Activated naive CD4-positive, alpha-beta T cell treated with anti-CD3 and anti-CD28 coated beads, Interleukin-2, amount 50 U/mL, for 16 hours (primary cell): ENCODE measurements at places on chromosomes 4 and X.

GRCh38 chr4:181202240-181202639 lies 1041.0 kb upstream of the TENM3 start:
- DNase-seq: no peak

- no peak for DNase-seq
Observed at GRCh38 chr4:128751354-128751753, 58.1 kb upstream of the JADE1 start.

- DNase-seq: peak; percentile 65
Observed at GRCh38 chrX:130091980-130092522, 18.2 kb downstream of the ELF4 start.

DNA sequence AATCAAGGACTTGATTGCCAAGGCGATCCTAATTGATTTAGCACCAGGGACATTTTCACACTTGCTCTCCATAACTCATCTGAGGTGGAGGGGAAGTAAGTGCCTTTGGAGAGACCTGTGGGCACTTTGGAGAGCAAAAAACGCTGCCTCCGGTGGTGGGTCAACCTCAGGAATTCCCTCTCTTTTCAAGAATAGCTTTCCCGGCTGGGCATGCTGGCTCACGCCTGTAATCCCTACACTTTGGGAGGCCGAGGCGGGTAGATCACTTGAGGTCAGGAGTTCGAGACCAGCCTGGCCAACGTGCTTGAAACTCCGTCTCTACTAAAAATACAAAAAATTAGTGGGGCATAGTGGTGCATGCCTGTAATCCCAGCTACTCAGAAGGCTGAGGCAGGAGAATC lies 49.2 kb downstream of the PRPS1 start:
- no peak for DNase-seq

DNA sequence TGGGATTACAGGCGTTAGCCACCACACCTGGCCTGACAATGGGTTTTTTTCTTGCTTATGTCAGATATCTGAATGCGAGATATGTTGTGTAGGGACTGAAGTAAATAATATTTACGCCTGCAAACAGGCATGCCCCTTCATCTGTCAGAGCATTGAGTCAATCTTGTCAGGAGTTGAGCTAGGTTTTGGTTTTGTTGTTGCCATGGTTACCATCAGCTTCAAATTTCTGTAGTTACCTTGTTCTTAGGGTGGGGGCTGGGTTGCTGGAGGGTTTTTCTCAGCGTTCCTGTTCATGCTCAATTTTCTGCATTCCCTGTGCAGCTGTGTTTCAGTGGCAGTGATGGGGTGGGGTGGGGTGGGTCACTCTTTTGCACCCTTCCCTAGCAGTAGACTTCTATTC lies 14.5 kb downstream of the MRPL1 start:
- DNase-seq: no peak

GRCh38 chr4:62898115-62898514 lies 1511.1 kb downstream of the TECRL start:
- DNase-seq: no peak

DNA sequence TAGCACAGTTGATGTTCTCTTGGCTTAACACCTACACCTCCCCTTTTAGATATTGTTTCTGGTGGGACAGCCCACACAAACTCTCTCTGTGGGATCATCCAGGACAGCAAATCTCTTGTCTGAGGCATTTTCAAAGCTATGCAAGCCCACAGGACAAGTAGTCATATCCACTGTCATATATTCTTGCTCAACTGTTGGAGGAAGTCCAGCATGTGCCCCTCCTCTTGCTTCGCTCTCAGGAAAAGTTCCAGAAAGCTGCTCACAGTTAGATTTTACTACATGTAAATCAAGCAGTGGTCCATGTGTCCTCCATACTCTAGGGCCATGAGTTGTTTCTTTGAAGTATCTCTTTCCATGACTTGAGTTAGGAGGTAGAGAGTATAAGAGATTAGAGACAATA lies 260.7 kb downstream of the INPP4B start:
- no peak for DNase-seq

GRCh38 chr4:148367756-148368155 lies 74.5 kb downstream of the NR3C2 start:
- no peak for DNase-seq

DNA sequence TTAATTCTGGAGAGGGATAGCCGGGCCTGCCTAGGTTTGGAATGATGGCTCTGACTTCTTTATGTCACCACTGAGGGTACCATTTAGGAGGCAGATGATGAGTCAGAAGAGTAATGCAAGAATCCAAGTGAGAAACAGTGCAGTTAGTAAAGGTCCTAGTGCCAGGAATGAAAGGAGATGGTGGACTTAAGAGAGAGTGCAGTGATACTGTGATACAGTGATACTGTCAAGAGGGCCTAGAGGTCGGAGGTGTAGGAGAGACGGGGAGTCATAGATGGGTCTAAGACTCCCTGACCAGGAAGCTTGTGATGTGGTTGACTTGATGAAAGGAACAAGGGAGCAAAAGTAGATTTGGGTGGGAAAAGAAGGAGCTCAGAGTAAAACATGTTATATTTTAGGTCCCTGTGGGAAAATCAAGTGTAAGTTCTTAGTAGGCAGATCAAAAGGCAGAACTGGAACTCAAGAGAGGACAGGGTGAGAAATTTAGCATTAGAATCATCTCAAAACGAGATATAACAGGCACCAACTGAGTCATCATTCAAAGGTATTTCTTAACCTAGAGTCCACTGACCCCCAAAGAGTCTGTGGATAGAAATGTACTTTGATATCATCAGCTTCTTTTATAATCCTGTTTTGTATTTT lies 85.0 kb downstream of the NFKB1 start:
- no peak for DNase-seq

GRCh38 chr4:170035231-170035630 lies 9.0 kb upstream of the MFAP3L start:
- no peak for DNase-seq

GRCh38 chrX:23871905-23872546 lies 35.7 kb downstream of the APOO start:
- no peak for DNase-seq

DNA sequence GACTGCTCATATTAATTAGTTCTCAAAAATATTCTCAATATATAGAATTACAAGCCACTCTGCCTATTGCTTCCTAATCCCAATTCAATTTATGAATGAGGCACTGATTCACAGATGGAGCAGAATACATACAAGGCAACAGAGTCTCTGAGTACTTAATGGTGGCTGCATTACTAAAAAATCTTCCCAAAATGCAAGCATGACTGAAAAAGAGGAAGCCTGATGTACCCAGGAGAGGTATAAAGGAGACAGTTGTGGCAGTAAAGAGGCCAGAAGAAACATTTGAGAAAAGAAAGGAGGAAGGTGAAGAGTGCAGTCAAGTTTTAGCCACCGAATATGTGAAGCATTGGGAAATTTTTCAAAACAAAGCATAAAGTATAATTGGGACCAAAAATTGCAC lies 163.2 kb upstream of the INTU start:
- no peak for DNase-seq

DNA sequence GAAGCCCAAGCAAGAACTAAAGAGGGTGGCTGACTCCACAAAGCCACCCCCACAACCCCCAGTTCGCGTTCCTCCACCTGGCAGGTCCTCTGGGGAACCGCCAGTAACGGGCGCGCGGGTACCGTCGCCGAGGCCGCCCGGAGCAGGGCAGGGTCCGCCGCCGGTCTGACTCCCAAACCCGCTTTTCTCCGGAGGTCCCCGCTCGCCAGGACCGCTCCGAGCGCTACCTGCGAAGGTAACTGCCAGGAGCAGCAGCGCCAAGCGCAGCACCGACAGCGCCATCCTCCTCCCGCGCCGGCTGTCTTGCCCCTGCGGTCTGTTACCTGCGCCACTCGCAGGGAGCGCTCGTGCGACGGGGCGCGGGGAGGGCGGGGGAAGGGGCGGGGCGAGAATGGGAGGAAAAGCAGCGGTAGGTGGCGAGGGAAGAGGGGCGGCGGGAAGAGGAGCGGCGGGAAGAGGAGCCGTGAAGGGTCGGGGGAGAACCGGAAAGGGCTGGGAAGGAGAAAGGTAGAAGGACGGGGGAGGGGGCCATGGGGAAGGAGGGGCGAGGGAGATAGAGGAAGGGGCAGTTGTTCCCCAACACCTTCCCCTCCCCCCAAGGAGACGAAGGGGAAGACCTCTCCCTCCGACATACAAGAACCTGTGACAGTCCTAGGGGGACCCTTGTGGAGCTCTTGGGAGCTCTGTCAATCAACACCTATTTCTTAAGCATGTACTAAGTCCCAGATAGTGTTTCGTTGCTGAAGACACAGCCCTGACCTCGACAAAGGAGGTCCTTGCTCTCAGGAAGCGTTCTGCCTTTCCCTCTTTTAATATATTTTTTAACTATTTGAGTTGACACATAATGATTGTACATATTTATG lies at the start of gene SPINK2:
Gene SPINK2 (minus strand): TSS at position 321 of the 863 bp plus-strand sequence. CDS start 39 bp downstream, at position 282.
- peak; percentile 73 for DNase-seq

DNA sequence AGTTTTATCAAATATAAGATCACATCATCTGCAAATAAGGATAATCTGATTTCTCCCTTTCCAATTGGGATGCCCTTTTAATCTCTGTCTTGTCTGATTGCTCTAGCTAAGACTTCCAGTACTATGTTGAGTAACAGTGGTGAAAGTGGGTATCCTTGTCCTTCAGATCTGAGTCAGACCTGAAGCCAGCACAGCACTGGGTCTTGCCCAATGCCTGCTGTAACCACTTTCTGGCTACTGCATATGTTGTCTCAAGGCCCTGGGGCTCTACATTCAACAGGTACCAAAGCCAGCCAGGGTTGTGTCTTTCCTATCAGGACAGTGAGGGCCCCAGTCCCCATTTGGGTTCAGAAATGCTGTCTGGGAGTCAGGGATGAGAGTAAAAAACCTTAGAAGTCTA lies 90.3 kb downstream of the CYSLTR1 start:
- no peak for DNase-seq

DNA sequence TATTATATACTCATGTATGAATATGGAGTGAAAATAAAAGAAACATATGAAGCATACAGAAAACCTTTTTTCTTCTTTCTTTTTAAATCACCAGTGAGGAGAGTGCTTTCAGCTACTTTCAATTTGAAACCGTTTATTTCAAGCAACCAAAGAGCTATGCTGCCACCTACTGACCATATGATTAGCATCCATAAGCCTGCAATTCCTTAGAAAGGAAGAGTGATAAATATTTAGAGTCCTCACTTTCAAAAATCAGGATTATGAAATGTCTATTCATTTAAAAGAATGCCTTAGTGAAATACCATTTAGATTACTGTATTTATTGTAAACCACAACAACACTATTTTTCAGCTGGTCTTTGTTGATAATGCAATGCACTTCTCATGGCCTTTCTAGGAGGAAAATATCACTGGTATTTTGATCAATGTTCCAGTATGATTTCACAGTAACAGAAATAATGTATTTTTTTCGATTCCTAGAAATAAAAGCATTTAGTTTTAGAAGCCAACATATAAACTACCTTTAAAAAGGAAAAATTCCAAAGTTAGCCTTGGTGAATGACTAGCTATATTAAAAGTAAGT lies 667.6 kb downstream of the PCDH18 start:
- no peak for DNase-seq

DNA sequence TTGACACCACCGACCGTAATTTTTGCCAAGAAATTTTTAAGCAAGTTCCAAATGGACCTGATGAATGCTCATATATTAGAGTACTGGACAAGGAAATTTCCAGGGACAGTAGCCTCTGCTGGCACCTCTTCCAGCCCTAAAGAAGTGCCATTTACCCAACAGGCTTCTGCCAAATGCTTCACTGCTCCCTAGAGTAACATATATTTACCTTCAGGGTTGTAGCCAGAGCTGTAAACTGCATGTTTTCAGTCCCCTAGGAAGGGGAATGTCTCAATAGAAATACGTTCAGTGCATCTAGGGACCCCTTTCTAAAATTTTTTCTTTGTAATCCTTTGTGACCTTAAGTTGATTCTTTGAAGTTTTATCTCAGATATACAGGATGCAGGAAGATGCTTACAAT lies 143.1 kb upstream of the SMAD1 start:
- DNase-seq: no peak

- DNase-seq: no peak
Observed at GRCh38 chr4:99201690-99202089, 17.4 kb downstream of the ADH6 start.

- no peak for DNase-seq
Observed at GRCh38 chr4:121168446-121169281, 4.5 kb upstream of the TNIP3 start.

DNA sequence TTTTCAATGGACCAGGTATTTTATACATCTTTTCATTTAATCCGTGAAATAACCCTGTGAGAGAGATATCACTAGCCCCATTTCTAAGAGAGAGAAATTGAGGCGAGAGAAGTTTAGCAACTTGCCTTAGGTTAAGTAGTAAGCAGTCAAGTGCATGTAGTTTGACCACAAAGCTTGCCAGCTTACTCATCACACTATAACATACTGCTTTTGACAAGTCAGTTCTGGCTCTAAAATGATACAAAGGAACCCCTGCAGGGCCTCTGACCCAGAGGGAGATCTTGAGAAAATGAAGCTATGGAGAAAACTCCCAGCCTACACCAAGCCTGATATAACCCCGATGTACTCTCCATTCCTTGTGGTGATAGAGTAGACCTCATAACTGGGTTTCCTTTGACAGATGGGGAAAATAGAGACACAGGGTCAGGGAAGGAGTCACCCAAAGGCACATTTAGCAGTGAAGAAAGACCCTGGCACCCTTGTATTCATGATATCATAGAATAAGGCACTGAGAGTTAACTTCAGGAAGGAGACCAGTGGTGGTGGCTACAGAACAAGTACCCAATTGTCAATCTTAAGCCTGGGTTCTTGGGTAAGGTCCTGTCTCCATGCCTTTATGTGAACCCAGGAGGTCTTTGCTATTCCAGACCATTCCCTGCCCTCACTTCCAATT lies 60.2 kb upstream of the MSN start:
- DNase-seq: no peak

- DNase-seq: no peak
Observed at GRCh38 chr4:47065051-47065481, 33.7 kb downstream of the GABRB1 start.

GRCh38 chr4:40514497-40514951 lies 115.1 kb downstream of the RBM47 start:
- DNase-seq: no peak

DNA sequence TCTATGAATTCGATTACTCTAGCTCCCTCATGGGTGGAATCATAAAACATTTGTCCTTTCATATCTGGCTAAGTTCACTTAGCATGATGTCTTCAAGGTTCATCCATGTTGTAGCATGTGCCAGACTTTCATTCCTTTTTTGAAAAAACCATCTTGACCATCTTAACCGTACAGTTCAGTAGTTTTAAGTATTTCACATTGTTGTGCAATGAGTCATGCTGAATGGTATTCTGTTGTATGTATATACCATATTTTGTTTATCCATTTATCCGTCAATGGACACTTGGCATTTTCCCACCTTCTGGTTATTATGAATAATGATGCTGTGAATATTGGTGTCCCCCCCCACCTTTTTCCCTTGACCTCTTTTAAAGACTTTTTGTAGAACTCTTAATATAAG lies 72.4 kb upstream of the TLR2 start:
- no peak for DNase-seq

DNA sequence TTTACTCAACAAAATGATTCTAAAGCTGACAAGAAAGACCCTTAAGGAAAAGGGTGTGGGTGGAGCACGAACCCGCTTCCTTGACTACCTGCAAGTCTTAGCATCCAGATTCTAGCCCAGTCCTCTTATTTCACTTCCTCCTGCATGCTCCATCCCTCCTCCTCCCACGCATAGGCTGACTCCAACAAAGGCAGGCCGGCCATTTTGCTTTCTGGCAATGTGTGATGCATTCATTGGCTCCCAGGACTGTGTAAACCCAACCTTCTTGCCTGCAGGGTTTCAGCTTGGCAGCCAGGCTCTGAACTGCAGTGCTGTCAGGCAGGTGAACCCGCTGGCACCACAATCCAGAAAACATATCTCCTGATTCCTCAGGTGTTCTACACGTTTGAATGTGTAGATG lies 39.3 kb downstream of the RTL9 start:
- no peak for DNase-seq
